ENCODE measurements at places on chromosomes 12 and 14.

GRCh38 chr12:55974308-55974730, 441 bp downstream of the RAB5B start:
- DNase-seq, result no peak

DNA sequence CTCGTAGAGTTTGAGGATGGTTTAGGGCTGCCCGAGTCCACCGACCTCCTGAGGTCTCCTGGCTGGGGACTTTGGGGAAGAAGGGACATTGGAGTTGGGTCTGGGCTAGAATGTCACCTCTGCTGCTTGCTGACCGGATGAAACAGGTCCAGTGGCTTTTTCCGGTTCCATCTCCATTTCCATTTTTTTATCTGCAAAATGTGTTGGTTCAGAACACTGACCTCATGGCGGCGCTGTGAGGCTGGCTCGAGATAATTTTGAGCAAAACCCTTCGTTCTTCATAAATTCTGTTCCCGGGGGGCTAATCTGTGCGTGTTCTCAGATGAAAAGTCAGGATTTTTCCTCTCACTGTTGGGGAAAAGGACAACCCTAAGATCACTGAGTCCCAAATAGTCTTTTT, 11.7 kb upstream of the MYL2 start:
- peak; percentile 19 for DNase-seq

DNA sequence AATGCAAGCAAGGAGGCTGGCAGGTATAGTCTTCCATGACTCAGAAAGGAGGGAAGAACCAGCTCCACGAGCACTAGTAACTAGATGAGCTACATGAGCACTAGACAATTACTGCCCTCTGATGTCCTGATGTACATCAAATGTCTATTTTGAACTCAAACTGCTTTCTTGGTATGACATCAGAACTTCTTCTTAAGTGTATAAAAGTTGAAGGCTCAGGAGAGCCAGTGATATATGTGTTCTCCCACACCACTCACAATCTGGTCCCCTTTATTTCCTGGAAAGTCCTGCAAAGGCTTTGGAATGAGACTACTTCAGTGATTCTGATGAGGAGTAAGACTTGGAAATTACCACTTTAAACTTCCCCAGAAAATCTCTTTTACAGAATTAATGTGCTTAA, 18.5 kb upstream of the DHRS7 start:
- no peak for DNase-seq

DNA sequence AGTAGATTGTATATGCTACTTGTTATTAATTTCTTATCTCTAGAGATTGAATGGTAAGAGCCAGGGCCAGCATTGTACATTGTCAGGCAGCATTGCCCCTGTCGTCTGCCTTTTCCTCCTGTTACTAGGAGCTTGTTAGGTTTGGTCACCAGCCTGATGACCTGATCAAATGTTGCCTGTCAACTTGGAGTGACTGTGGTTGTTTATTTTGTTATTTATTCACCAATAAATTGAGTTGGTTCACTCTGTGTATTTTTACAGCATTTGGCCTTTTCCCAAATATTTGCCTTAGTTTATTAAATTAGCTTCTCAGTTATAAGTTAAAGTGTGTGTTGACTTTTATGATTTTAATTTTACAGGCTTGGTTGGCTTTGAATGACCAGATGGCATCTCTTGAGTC, 88.4 kb downstream of the PRKCH start:
- no peak for DNase-seq

All from neural crest cell (in vitro differentiated cells).